IPS DF 6.9 (cell line): ENCODE measurements at places on chromosomes 16 and 17.

GRCh38 chr17:63479495-63480184 lies 2.8 kb downstream of the ACE start:
- no peak for DNase-seq

DNA sequence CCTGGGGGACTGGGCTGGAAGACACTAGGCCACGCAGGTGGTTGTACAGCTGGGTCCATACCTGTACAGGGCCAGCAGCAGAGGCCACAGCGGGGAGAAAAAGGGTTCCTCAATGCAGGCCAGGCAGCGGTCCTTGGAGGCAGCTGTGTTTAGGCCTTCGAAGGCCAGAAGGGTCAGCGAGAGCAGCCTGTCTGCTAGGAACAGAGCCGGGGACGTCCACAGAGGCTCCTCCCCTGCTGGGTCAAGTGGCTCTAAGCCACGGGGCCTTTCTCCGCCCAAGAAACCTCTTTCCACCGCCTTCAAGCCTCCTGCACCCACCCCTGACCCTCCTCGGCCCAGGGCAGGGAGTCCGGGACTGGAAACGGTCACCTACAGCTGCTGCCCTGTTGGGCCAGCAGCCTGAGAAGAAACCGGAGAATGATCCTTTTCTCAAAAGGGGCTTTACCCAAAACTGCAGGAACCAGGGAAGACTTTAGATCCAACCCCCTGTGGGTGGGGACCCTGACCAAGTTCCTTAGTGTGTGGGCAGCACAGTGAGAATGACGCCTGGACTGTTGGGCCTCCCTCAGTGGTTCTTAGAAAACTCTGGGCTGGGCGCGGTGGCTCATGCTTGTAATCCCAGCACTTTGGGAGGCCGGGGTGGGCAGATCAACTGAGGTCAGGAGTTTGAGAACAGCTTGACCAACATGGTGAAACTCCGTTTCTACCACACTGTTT lies 8.4 kb upstream of the SPATA2L start:
- no peak for DNase-seq

DNA sequence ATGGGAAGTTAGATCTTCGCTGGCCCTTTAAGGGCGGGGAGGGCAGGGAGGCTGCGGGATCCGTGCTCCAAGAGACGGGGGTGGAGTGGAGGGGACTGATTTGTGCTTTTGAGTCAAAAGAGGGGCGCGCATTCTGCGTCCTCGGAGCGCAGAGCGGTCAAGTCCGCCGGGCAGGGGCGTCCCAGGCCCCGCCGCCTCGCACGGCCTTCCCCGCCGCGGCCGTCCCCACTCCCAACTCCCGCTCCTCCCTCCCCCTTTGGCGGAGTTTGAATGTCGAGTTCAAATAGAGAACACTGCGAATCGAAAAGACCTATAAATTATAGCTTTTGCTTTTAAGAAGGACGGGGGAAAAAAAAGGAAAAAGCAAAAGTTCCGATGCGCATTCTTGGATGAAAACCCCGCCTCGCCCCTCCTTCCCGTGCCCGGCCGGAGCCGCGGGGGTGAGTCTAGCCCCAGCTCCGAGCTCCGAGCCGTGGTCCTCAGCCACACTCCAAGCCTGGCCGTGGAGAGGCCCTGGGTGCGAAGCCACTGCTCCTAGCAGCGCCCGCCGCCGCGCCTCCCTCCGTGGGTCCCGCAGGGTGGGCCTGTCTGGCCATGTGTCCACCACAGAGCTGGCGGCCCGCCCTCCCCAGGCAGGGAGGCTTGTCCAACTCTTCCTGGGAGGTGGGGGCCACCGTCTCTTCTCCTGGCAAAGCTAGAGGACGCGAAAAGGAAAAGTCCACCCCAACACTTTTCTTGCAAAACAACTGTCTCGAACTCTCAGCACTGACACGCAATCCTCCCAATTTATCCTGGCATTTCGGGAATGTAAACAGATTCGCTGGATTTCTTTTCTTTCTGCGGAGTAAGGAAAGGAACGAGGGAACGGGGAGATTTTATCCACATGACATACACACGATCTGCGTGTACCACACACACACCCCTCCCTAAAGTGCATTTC lies 3.6 kb downstream of the CBX8 start:
- no peak for DNase-seq

DNA sequence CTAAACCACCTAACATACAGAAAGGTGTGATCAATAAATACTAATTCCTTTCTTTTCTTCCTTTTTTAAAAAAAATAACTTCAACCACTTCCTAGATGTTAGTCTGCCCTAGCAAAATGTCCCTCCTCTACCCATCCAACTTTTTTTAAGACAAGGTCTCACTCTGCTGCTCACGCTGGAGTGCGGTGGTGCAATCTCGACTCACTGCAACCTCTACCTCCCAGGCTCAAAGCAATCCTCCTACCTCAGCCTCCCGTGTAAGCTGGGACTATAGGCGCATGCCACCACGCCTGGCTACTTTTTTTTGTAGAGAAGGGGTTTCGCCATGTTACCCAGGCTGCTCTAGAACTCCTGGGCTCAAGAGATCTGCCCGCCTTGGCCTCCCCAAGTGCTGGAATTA lies 33.1 kb downstream of the KANSL1 start:
- DNase-seq: no peak

DNA sequence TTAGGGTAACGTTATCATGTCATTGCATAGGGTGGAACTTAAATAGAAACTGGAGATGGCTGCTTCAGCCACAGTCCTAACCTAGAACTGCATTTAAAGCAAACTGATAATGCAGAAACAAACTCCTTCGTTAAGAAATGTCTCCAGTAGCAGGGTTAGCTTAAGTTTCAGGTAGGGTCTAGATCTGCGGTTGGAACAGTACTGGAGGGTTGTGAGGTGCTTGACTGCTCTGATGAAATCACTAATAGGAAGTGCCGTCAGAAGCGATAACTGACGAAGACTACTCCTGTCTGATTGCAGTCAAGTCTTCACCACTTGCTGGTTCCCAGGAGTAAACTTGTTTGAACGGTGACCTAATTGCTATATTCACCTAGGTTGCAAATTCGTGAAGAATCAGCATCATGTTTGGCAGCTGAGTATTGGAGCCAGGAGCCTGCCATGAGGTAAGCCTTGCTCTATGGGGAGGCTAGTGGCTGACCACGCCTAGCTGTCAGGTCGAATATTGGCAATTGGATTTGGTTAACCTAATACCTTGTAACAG lies 24.5 kb downstream of the TRPV2 start:
- no peak for DNase-seq

DNA sequence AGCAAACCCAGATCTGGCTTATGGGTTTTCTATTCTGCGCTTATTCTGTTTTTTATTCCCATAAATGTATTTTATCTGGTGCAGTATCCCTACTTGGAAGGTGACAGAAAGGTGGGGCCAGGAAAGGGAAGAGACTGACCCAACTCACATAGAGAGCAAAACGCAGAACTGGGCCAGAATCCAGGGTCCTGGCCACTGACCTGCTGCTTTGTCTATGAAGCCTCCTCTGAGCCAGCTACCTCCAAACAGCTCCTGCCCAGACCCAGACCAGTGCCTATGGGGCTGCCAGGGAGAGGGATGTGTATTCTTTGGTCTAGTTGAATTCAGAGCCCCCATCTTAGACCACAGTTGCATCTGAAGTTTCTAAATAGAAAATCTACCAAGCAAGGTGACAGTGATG lies 36.4 kb upstream of the CES5A start:
- DNase-seq: no peak

GRCh38 chr17:14454746-14455145 lies 153.9 kb downstream of the HS3ST3B1 start:
- DNase-seq: no peak
